ENCODE measurements at places on chromosomes 7 and 10.

DNA sequence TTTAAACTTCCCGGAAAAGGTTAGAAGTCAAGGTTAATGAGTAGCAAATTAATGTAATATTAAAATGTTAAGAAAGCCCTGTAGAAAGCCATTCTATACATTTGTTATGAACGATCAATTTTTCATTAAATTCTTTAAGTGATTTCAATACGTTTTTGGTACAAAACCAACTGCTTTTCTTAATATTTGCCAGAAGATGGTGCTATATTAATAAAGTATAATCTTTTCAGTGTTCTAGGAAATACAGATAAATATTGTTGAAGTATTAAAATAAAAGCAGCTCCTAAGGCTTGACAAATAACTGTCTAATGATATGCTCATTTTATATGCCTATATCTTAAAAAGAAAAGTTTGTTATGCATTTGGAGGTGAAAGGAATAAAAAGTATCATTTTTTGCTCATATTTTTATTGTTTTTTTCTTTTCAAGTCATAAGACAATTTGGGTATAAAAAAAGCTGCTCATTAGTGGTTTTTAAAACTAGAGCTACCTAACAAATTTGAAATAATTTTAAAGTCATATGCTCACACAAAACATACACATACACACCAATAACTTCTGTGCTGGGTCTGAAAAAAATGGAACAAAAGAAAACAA is 130.3 kb upstream of the POT1 start:
- no peak for DNase-seq

DNA sequence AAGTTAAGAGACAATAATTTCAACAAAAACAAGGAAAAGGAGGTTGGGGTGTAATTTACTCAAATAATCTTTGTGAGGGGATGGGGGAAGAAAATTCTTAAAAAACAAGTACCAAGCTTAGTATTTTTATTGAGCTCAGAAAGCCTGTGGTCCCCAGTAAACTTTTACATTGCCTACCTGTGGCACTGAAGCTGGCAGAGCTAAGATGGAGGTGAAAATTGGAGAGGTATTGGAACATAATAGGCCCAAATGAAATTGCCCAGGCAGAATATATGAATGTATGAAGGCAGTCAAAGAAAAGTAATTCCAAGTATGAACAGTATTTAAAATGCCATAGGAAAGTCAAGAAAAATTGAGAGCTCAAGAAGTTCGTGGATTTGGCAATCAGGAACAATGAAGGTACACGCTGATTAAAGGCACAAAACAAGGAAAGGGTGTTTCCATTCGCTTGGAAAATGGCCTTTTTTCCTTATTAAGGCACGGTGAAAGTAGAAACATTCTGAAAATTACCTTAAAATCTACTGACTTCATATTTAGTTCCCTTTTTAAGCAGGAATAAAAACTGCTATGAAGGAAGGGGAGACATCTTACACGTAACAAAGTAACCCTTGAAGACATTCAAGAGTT is 3.4 kb upstream of the KMT2E start:
- no peak for DNase-seq

DNA sequence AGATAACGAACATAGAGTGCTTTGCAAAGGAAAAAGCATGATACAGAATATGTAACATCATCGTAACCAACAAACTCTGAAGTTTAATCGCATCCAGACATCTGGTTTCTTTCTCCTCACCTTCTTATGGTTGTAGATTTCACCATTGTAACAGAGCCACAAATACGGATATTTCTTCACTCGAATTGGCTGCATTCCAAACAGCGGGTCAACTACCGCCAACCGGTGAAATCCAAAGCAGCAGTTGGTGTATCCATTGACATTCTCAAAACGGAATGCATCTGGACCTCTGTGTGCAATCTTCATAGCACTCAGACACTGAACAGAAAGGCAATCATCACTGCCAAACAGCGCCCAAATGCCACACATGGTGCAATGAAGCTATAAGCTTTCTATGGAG is 3.4 kb downstream of the ASNS start:
- DNase-seq, result no peak

- DNase-seq, result no peak
Observed at GRCh38 chr10:108696792-108697477, 1226.4 kb downstream of the XPNPEP1 start.

- no peak for DNase-seq
Observed at GRCh38 chr10:97737770-97738265, 890 bp downstream of the ZFYVE27 start.

DNA sequence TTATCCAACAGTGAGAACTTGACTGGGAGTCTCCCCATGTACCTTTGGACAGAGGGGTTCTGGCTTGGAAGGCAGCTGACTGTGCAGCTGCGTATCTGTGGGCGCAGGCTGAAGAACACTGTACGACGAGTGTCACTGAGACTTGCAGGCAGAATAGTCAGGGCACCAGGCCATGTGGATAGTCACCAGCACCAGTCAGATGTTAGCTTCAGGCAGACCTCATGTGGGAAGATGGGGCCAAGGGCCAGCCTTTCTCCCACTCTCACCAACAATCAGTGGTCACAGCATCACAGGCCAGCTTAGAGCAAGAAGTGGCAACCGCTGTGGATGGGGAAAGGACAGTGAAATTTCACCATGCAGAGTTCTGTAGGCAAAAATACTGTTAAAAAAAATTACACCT is 43.4 kb upstream of the GJD4 start:
- DNase-seq, result no peak

GRCh38 chr10:124132306-124132705 is 38.9 kb upstream of the CHST15 start:
- DNase-seq, result no peak

DNA sequence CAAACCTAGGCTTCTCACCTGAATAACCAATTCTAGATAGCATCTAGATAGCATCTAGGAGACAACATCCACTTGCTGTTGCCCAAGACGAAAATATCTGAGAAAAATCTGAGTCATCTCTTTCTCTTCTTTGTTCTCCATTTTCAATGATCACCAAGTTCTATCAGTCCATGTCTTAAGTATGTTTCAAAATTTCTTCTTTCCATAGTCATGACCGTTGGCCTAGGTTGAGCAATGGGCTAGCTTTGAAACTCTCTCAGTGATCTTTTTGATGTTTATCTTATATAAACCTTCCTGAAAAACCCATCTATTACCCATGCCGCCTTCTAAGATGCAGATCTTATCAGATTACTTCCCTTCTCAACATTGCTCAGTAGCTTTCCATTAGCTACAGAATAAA is 23.4 kb upstream of the CASD1 start:
- no peak for DNase-seq

- no peak for DNase-seq
Observed at GRCh38 chr10:36441557-36441956, 683.8 kb upstream of the ANKRD30A start.

- DNase-seq, result no peak
Observed at GRCh38 chr10:70583669-70584037, 18.9 kb downstream of the PRF1 start.

DNA sequence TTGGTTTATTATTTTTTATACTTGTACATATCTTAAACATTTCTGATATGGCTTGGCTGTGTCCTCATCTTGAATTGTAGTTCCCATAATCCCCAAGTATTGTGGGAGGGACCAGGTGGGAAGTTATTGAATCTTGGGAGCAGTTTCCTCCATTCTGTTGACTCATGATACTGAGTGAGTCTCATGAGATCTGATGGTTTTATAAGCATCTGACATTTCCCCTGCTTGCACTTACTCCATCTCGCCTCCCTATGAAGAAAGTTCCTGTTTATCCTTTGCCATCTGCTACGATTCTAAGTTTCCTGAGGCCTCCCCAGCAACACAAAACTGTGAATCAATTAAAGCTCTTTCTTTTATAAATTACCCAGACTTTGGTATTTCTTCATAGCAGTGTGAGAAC is 207.7 kb downstream of the TPK1 start:
- DNase-seq, result no peak

DNA sequence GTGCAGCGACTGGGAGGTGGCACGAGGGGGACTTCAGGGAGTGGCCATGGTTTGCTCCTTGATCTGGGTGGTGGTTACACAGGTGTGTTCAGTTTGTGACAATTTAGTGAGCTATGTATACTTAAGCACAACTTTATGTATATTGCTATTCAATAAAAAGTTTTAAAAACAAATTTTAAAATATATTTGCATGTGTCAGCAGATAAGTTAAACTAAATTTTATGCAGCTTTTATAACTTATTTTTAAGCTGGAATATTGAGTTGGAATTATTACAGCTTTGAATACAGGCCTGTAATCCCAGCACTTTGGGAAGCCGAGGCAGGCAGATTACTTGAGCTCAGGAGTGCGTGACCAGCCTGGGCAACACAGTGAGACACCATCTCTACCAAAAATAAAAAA is 5.4 kb downstream of the BAIAP2L1 start:
- no peak for DNase-seq

- no peak for DNase-seq
Observed at GRCh38 chr10:44891721-44892120, 19.4 kb upstream of the TMEM72 start.

DNA sequence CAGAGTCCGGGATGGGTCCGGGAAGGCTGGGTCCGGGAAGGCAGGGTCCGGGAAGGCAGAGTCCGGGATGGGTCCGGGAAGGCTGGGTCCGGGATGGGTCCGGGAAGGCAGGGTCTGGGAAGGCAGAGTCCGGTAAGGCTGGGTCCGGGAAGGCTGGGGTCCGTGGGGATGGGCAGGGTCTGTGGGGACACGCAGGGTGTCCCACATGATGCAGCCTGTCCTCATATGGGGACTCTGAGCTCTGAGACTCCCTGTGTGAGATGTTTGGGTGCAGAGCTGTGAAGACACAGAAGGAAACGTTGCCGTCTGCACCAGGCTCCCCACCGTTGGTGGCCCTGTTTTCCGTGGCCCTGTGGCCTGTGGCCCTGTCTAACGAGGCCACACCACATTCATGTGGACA is 45.7 kb upstream of the ADGRA1 start:
- no peak for DNase-seq

GRCh38 chr7:157526913-157527634 is 190.3 kb downstream of the DNAJB6 start:
- no peak for DNase-seq

DNA sequence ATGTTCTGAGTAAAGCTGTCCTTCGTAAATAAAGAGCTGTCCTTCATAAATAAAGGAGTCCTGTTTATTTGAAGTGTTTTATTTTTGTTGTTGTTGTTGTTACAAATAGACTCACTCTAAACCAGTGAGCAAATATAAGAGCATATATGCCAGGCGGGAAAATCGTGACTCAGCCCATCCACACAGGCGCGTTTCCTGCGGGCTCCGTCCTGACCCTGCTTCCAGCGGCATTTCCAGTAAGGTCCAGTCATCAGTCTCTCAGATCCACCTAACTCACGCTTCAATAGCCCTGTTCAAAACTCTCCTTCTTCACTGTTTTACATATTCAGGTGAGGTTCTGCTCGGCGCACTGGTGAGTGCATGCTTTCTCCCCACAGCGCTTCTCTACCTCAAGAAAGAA is 277.2 kb upstream of the ADARB2 start:
- no peak for DNase-seq

DNA sequence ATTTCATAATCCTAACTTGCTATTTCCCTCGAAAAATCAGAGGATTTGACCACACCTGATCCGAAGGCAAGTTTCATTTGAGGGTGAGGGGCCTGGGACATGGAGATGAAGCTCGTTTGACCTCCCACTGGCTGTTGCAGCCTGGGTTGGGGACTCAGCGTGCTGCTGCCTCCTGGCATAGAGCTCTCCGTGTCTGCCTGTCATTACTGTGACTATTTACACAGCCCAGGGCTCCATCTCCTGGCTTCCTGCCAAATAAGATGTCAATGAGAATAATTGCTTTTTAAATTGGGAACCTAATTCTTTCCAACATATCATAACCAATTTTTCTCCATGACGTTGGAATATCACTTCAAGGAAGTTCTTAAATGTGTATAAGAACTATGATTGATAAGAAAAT is 139.3 kb upstream of the COBL start:
- no peak for DNase-seq

- DNase-seq, result no peak
Observed at GRCh38 chr7:30866939-30867338, 44.7 kb upstream of the AQP1 start.

DNA sequence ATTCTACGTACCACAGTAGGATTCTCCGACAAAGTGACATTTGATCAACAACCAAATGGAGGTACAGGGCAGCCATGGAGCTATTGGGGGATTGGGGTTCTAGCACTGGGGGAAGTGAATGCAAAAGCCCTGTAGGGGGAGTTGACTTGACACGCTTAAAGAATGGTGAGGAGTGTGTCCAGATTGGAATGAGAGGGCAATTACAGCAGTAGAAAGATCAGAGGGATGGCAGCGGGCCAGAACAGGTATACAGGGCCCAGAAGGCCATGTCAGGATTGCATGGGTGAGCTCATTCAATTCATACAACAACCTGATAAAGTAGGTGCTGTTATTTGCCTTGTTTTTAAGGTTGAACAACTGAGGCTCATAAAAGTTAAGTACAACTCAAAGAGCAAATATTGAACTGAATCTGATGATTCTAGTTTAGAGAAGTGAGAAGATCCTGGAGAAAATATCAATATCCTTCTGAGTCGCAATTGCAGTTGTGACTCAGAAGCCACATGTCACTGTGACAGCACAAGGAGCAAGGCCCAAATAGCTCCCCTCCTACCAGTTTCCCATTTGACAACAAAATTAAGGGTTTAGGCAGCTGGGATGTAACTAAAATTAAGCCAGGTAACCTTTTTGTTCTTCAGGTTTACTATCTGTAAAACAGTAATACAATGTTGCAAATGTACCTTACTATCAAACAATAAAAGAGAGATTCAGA is 28.0 kb upstream of the CTTNBP2 start:
- DNase-seq, result no peak

- DNase-seq, result no peak
Observed at GRCh38 chr7:30744075-30744417, 7.9 kb upstream of the INMT start.

DNA sequence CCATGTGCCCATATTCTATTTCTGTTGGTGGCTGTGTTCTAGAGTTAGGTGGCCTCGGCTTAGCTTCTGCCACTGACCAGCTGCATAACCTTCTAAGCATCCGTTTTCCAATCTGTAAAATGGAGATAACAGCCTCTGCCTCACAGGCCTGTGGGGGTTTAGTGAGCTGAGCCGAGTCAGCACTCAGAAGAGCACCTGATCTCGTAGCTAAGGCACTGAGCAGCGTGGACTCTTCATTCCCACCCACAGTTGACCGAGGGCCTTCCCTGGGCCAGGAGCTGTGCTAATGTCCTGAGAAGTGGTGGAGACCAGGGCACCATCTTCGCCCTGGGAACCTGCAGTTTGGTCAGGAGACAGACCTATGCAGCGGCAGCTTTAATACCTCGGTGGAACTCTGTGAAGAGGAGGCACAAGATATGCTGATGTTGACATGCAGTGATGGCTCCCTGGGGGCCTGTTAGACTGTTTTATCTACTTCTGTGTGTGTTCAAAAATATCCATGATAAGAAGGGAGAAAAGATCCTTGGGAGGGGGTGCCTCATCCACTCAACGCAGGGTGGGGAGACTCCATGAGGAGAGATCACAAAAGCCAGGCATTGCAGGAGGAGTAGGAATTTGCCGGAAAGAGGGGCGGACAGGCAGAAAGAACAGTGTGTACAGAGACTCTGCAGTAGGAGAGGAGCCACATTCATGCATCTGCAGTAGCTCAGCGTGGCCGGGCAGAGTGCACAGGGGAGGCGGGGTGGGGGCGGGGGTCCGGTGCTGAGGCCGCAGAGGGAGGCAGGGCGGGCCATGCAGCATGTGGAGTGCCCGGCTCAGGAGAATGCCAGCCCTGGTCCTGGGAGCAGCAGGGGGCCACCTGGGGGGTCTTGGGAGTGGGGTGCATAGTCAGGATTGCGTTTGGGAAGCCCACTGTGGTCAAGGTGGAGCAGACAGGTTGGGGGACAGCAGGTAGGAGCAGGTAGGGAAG is 136.8 kb downstream of the C10orf105 start:
- no peak for DNase-seq

Measured in stimulated activated CD4-positive, alpha-beta T cell treated with anti-CD3 and anti-CD28 coated beads, Interleukin-12 subunit alpha, Interleukin-12 subunit beta, amount 100 ng/mL, for 24 hours (primary cell).